ENCODE measurements at places on chromosomes 7 and 10.
A peak's percentile ranks its signal among the peaks of the same experiment; 100 is the strongest.

DNA sequence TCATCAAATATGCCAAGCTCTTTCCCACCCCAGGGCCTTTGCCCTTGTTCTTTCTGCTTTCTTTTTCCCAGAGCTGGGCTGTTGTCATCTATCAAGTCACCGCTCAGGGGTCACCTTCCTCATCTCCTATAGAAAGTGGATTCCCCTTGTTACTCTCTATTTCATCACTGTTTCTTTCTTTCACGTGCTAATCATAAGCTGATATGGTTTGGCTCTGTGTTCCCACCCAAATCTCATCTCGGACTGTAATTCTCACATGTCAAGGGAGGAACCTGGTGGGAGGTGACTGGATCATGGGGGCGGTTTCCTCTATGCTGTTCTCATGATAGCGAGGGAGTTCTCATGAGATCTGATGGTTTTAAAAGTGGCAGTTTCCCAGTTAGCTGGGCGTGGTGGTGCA is 17.0 kb upstream of the TIAL1 start:
- no peak for DNase-seq

DNA sequence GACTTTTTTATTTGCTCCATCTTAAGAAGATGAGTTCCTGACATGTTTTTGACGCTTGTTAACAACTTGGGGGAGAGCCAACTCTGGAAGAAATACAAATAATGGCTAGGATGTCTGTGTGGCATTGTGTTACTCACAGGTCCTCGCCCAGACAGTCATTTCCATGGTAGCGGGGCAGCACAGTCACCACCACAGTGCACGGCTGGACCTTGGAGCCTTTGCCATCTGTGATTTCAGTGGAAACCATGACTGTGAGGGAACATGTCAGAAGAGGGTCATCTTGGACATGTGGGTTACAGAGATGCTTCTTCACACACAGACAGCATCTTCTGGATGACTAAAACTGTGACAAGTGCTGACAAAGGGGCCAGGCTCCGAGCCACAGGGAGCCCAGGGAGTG is 74.5 kb downstream of the PKD1L1 start:
- no peak for DNase-seq

DNA sequence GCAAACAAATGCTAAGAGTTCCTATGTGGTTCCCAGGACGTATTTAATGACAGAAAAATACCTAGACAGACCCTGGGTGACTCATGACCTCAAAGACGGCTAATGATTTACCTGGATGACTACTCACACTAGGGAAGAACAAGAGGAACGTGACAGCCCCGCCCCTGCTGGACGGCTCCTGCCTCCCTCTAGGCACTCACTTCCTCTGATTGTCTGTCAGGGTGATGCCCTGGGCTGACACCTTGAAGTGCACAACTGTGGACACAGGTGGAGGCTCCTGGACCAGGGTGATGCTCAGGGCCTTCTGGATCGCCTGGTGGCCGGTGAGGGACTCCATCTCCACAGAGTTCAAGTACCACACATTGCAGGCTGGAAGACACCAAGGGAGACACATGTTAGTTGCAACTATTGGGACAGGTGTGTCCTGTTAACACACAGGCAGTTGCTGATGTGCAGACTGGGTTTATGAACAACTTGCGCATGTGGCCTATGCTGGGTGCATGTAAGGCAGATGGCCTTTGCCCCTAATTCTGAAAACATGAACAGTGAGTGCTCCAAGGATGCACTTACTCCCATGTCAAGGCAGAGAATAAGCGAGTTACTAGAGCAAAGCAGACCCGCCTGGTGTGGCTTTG is 298.3 kb downstream of the TNS3 start:
- DNase-seq, result no peak

DNA sequence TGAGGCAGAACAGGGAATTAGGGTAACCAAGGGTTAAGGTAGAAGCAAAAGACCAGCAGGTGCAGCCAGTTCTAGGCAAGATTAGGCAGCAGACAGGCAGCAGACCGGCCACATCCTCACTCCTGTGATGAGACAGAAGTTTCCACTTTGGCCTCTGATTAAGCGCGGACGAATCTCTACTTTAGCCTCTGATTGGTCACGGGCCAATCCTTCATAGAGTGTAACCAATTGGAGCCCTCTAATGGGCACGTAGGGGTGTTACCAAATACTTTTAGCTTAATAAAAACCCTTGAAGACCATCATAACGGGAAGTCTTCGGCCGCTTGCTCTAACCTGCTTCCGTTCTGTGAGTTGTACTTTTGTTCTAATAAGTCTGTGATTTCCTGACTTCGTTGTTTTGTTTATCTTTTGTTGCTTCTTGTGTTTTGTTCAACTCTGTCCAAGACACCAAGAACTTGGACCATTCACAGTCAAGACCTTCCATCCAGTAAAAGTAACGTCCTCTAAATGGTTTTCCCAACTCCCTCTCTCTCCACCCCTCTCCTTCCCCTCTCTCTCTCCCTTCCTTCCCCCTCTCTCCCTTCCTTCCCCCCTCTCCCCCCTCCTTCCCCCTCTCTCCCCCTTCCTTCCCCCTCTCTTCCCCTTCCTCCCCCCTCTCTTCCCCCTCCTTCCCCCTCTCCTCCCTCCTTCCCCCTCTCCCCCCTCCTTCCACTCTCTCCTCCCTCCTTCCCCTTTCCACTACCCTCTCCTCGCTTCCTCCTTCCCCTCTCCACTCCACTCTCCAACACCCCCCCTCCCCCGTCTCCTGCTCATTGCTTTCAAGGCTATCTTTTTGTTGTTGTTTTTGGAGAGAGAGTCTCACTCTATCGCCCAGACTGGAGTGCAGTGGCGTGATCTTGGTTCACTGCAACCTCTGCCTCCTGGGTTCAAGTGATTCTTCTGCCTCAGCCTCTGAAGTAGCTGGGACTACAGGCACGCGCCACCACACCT is 13.2 kb upstream of the MALSU1 start:
- no peak for DNase-seq

- no peak for DNase-seq
Measured at GRCh38 chr7:141481971-141482370, 69.2 kb upstream of the AGK start.

DNA sequence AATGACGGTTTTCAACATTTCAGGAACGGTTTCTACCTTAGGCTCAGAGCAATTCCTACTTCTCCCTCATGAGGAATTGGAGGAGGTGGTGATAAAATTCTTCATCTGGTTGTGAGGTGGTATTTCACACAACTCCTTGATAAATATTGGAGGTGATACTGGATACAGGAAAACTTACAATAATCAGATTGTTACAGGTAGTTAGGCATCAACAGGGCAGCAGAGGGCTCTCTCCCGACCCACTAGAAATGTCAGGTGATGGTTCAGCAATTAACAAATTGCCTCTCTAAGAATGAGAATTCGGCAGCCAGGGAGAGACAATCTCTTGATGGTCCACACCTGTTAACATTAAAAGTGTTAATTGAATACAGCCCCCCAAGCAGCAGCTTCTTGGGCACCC is 22.6 kb downstream of the ZNF786 start:
- no peak for DNase-seq

DNA sequence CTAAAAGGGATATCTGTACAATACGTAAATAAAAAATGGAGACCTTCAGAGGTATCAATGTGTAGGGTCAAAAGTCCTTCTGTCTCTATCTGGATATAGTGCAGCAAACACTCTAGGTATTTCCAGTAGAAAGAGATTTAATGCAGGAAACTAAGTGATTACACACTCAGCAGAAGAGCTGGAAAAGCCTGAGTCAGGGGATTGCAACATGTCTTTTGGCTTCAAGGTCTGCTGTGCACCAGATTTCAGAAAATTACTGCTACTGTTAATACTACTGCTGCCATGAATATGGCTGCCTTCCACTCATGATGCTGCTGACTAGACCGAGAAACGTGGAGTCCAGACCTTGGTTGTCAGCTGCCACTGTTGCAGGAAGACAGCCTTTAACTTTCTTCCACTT is 94.9 kb upstream of the DLX6 start:
- no peak for DNase-seq

DNA sequence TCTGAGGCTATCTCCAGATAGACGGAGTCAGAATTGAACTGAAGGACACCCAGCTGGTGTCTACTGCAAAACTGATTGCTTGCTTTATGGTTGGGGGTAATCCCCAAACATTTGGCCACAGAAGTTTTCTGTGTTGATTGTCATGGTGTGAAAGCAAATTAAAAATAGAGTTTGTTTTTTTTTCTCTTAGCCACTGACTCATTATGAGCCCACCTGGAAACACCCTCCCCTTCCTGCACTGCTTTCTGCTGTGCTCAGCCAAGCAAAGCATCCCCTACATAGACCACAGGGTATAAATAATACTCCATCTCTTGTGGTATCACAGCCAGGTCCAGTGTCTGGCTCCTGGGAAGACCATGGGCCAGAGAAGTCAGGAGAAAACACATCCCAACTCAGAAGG is 6.5 kb upstream of the VWC2 start:
- peak; percentile 88 for DNase-seq

GRCh38 chr7:143303733-143304132 is 12.2 kb upstream of the CLCN1 start:
- DNase-seq, result no peak

GRCh38 chr10:31318382-31318853 is 598 bp upstream of the ZEB1 start:
- no peak for DNase-seq

DNA sequence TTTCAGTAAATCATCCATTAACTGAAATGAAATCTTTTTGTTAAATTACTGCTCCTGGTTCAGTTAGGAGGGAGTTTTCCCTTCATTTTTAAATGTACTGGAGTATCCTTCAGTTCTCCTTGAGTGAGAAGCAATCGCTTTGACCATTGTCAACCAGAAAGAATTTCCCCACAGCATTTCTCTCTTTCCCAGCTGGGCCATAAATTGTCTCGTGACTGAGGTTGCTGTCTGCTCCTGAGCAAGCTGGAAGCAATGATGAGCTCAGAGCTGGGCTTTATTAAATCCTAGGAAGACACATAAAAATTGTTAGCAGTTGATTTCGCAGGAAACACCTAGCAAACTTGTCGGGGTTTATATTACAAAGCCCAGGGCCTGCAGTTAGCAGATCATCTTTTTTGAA is 102.0 kb upstream of the INSYN2A start:
- DNase-seq, result no peak

DNA sequence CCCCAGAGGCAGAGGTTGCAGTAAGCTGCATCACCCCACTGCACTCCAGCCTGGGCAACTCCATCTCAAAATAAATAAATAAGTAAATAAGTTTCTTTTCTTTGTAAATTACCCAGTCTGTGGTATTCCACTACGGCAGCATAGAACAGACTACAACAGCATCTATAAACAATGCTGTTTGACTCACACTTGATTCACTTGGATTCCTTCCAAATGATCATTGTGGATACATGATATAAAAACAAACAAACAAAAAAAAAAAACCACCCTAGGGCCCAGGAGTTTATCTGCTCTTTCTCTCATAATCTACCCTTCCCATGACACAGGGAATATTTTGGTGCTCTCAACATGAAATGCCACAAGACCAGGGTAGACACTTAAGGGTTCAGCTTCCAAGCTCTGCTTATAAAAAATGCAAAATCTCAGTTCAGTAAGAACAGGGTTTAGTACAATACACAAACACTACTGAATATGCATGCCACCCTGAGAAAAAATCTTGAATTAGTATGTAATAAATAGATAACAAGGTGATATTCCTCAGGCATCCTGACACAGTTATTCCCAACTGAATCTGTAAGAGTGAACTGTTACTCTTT is 200.9 kb downstream of the FAM107B start:
- no peak for DNase-seq

DNA sequence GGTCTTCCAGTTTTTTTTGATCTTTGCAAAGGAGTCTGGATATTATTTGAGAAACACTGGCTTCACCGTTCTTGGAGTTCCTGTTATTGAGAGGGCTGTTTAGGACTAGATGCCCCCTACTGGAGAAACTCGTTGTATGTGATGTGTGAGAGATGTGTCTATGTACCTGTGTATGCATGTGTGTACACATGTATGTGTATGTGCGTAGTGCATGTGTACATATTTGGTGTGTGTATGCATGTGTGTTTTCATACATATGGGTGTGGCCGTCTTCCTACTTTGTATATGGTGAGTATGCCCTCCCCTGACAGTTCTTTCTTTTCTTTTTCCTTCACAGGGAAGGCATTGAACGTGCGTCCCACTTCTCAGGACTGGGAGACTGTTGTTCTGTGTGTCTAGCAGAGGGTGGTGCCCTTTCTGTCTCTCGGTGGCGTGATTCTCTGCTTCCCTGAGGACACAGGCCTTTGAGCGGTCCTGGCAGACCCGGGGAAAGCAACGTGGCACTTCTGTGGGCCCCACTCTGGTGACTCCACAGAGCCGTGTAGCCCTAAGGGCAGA is 3.0 kb upstream of the CALHM3 start:
- DNase-seq, result peak; percentile 81

DNA sequence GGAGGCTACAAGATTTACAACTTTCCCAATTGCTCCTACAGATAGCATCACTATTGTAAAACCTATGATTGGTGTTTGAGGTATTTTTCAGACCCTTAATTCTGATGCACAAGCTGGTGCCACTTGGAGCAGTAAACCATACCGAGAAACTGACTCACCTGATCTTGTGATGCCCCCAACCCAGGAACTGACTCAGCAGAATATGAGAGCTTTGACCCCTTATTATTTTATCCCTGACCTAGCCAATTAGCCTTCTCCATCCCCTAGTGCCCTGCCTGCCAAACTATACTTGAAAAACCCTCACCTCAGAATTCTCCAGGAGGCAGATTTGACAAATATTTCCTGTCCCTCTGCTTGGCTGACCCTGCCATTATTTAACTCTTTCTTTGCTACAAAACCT is 585.9 kb upstream of the GHITM start:
- no peak for DNase-seq
